Caco-2 (cell line): ENCODE measurements at places on chromosomes 13 and 19. TPM values are rescaled to one million over a fixed set of nuclear protein-coding genes. Genes with fewer than 3 reads are reported as not detected.

Gene KASH5
- total RNA-seq: 0.56 and 1.00 TPM in 2 replicates

Gene CD70
- total RNA-seq: not detected in 2 replicates

Gene PIK3R2
- total RNA-seq: 34.3 and 37.8 TPM in 2 replicates

Gene PDX1
- total RNA-seq: 3.7 and 3.9 TPM in 2 replicates

Gene CASP14
- not detected in 2 replicates for total RNA-seq

Gene DOHH
- 17.4 and 18.3 TPM in 2 replicates for total RNA-seq

Gene ZGLP1
- 2.5 and 3.8 TPM in 2 replicates for total RNA-seq

Gene GARIN5B
- not detected in 2 replicates for total RNA-seq

Gene CCDC70
- total RNA-seq: not detected in 2 replicates

Gene ATP12A
- not detected in 2 replicates for total RNA-seq
